ENCODE measurements at places on chromosomes 12 and 14.
A peak's percentile ranks its signal among the peaks of the same experiment; 100 is the strongest.

GRCh38 chr12:120231316-120232011, 30.6 kb upstream of the RPLP0 start:
- DNase-seq, result peak; percentile 86

DNA sequence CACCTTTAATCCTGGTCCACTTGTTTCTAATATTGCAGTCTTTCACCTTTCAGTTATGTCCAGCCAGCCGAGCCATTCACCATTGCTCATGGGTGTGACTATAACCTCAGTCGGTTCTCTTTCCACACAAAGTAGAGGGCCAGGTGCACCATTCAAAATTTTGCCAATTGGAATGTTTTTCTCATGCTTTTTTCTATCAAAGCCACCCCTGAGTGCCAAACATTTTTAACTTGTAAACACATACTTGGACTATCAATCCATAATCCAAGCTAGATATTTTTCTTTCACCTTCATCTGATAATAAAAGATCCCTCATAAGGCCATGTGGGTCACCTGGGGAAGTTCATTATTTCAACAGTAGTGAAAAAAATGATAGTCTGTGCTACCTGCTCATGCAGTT, 52.4 kb downstream of the CCER1 start:
- DNase-seq, result no peak

DNA sequence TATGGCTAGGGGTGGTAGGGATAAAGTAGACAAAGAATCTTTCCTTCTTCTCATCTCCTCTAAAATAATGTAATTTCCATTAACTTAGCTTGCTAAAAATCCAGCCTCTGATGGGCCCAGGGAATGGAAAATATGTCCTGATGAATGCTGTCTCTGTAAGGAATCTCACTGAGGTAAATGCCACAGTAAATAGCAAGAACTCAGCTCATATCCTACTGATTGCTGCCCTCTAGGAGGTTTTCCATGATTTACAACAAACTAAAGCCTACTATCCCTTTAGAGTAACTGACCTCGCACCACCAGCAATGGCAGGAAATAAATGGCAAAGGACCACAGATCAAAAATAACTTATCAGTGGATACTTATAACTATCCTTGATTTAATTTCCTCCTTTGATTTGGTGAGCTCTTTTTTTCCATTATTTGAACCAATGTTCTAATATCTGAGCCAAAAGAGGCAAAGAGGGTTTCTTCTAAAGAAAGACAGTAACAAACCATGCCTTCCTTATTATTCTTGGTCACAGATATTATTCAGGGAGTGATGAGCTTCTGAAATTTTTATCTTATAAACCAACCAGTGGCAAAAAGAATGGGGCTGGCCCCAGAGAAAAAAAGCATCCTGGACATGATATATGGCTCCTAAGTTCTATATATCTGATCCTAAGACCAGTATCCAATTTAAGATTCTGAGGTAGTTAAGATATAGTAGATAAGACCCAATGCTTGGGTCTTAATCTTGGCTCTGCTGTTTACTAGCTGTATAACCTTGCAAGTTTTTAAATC, 43.8 kb downstream of the SENP1 start:
- no peak for DNase-seq

GRCh38 chr14:90836692-90837063, 20.4 kb upstream of the TTC7B start:
- peak; percentile 16 for DNase-seq

GRCh38 chr12:51389302-51389999, 1.8 kb downstream of the GALNT6 start:
- peak; percentile 46 for DNase-seq

DNA sequence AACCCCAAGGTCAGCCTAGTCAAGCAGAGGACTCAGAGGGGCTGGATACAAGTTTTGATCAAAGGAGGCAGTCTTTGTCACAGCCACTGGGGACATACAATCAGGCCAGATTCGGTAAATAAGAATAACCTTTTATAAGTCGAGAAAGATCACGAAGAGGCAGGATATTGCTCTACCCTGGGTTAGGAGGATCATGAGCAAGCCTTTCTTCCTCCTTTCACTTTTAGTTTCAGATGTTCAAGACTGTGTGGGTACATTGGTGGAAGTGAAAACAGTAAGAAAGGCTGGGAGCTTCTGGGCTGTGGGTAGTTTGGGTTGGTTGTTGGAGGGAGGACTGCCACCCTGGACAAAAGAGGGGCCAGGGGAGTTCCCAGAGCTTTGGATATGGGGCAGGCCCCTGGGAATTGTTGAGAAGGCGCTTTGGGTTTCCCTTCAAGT, 127.7 kb downstream of the SNAPC1 start:
- peak; percentile 27 for DNase-seq

GRCh38 chr12:112413855-112414625, 4.6 kb upstream of the RPL6 start:
- DNase-seq, result no peak

DNA sequence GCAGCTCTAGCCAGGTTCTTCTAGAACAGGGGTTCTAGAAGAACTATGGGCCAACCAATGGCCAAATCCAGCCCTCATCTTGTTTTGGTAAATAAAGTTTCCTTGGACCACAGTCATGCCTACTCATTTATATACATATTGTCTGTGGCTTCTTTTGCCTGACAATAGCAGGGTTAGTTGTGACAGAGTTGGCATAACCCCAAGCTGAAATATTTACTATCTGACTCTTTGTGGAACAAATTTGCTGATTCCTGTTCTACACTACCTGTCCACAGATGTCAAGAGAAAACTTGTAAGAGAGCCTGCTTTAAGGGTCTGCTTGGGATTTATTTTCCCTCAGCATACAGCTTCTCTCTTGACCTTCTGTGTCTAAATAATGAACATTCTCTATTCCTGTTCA, 289.0 kb downstream of the KSR2 start:
- no peak for DNase-seq

DNA sequence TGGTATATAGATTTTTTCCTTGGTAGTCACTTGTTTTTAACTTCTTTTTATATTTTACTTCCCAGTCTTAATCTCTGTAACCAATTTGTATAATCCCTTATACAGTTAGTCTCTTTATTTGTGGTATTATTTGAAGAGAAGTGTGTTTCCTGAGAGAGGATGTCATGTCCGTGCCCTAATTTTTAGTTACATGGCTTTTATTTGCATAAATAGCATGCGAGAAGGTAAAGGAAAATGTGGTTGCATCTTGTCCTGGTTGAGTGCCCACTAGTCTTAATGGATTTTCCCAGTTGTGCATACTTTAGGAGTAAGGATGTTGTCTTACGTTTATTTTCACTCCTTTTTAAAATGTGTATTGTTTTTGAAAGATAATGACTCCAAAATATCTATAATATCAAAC, 27.5 kb downstream of the RAP1B start:
- DNase-seq, result no peak

- peak; percentile 79 for DNase-seq
Observed at GRCh38 chr12:56631790-56632700, 1.9 kb upstream of the BAZ2A start.

DNA sequence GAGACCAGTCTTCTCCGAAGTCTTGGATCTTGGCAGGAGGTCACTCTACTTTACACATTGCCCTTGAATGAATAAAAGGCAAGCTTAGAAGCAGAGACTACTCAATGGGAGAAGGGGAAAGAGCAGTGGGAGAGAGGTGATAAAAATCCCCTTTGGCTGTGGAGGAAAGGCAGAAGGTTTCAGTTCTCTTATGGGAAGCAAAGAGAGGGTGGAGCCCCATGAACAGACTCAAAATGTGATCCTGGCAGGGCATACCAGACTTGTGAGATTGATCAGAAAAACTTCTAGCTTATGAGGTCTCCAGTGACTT, 49.6 kb upstream of the HECTD1 start:
- no peak for DNase-seq

- DNase-seq, result no peak
Observed at GRCh38 chr12:104369708-104370107, 66.2 kb downstream of the EID3 start.
